ENCODE measurements at places on chromosomes 2 and 18.

DNA sequence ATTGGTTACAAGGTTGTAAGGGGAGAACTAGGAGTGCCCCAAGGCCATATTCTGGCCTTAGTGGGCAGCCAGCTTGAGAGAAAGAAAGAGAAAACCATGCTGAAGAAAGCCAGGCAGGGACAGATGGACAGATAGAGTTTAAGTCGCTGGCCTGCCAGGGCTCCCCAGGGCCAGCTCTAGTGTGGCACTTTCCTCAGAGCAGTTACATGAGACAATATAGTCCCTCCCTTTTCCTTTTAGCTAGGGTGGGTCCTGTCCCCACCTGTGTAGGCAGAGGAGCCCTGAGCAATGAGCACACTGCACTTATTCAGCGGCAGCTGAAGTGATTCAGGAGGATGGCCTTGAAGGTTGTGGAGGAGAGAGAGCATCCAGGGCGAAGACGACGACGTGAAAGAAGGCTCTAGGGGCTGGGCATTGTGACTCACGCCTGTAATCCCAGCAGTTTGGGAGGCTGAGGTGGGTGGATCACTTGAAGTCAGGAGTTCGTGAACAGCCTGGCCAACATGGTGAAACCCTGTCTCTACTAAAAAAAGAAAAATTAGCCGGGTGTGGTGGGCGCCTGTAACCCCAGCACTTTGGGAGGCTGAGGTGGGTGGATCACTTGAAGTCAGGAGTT is 152.0 kb upstream of the SLC1A4 start:
- DNase-seq: peak; percentile 69

- no peak for DNase-seq
These were observed 81.6 kb downstream of the COL5A2 start for GRCh38 chr2:189097934-189098333.

DNA sequence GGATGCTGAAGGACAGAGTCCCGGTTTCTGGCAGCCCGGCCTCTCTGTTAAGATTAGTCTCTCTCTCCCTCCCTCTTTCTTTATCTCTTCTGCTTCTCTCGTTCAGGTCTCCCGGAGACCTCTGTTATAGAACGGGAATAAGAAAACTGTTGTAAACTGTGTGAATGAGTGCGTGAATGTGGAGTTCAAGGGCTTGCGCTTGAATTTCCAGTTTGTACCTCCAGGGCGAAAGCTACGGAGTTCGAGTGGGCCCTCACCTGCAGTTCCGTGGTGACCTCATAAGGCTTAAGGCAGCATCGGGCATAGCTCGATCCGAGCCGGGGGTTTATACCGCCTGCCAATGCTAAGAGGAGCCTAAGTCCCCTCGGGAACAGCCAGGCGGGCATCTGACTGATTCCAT is 26.4 kb downstream of the SKA1 start:
- no peak for DNase-seq

- peak; percentile 4 for DNase-seq
These were observed 60.0 kb upstream of the LRP1B start for GRCh38 chr2:142190805-142191204.

DNA sequence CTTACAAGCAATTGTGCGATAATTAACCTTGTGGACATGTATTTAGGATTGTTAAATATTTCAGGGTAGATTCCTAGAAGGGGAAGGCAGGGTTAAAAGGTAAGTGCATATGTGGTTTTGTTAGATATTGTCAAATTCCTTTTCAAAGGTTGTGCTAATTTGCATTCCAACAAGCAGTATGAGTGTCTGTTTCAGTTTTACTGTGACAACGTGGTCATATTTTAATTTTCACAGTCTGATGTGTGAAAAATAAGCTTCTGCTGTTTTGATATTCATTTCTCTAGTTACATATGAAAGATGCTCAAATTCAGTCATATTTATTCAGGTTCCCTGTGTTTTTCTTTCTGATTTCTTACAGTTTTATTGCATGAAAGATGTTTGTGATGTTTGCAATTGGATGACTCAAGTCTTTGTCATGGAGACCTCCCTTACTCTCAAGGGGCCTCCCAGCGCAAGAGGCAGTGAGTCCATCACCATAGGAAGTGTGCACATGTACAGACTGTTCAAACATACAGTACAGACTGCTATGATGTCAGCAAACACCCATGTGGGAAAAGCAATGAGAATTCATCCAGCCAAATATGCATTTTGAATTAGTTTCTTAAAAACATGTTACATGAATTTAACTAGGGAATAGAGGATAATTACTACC is 310.8 kb downstream of the GALR1 start:
- no peak for DNase-seq

- no peak for DNase-seq
These were observed 197.2 kb upstream of the POU3F3 start for GRCh38 chr2:104656571-104657163.

GRCh38 chr18:24010673-24011072 is 3.9 kb upstream of the TTC39C start:
- no peak for DNase-seq

DNA sequence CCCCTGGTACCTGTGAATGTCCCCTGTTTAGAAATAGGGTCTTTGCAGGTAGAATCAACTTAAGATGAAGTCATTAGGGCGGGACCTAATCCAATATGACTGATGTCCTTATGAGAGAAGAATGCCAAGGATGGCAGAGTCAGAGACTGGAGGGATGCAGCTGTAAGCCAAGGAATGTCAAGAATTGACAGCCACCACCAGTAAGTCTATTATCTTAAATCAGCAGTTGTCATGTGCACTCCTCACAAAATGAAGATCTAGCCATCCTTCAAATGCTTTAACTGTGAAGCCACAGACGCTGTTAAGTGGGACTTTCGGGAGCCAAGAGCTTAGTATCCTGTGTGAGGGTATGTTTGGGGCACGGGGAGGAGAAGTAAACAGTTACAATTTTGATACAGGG is 83.2 kb downstream of the ITGA4 start:
- DNase-seq: no peak

- peak; percentile 94 for DNase-seq
These were observed 12.4 kb downstream of the HS6ST1 start for GRCh38 chr2:128306081-128306930.

- no peak for DNase-seq
These were observed 1367.2 kb upstream of the CELF4 start for GRCh38 chr18:38932752-38933151.

DNA sequence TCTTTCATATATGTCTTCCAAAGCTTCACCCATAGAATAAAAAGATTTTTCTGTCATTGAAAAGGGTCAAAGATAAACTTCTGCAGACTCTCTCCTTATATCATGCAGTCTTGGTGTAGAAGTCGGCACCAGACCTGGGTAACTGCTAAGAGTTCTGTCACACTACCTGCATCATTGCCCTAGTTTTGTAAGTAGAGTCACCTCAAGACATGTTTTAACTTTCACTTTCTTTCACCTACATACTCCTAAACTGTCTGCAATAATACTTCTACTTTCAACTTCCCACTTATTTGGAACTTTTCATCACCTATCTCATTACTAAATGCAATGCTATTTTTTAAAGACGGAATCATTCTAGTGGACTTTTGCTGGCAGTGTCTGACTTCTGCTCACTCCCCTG is 475.6 kb upstream of the VRK2 start:
- DNase-seq: no peak

GRCh38 chr2:164008752-164009151 is 272.9 kb upstream of the FIGN start:
- DNase-seq: no peak
